T-helper 17 cell (primary cell): ENCODE measurements at places on chromosomes 3 and 15.

DNA sequence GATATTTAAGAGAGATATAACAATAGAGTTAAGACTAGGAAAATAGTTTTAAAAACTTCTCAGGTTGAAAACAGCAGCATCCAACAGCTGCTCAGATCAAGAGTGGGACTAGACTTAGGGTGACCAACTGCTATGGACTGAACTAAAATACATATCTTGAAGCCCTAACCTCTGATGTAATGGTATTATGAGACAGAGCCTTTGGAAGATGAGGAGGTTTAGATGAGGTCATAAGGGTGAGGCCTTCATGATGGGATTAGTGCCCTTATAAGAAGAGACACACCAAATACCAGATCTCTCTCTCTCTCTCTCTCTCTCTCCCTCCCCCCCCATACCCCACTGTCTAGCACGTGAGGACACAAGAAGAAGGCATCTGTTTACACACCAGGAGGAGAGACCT is 37.4 kb upstream of the GALNT15 start:
- DNase-seq: no peak
- H3K4me3 ChIP-seq: no peak overlapping the region
- H3K27ac ChIP-seq: no peak overlapping the region

DNA sequence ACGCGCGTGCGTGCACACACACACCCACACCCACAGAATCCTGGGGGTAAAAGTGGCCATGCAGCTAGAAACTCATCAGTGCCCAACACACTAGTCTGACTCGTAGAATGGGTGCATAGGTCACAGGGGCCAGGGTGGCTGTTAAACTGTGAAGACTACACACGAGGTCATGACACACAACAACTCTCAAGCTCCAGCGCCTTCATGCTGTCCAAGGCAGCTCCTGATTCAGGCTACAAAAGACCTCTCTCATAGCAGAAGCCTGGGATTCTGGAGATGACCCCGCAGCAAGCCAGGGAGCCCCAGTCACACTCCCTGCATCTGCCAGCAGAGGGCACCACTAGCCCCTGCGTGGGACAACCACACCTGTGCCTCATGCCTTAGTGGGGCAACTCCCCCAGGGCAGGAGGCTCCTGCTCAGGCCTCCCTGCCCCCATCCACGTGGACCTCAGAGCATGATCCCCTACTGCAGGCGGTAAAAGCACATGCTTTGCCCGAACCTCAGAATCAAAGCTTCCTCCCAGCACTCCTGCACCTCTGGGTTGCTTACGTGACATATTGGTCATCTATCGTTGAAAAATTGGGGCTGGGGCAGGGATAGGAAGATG is 93.1 kb downstream of the LRIG1 start:
- no peak overlapping the region for H3K4me3 ChIP-seq
- DNase-seq: peak; percentile 53
- H3K27me3 ChIP-seq: no peaks in the 10 kb centered on the region
- H3K36me3 ChIP-seq: peaks cover 2% of the 10 kb centered on the region
- H3K27ac ChIP-seq: peak overlapping the region; percentile 61
- H3K4me1 ChIP-seq: peaks cover 12% of the 10 kb centered on the region

DNA sequence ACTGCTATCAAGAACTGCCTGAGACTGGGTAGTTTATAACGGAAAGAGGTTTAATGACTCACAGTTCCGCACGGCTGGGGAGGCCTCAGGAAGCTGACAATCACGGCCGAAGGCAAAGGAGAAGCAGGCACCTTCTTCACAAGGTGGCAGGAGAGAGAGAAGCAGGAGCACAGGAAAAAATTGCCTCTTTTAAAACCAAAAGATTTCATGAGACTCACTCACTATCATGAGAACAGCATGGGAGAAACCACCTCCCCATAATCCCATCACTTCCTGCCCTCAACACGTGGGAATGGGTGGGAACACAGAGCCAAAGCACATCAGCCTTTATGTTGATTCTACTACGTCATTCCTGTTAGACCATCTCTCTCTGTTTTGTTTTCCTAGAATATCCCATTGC is 650.9 kb upstream of the SEMA6D start:
- H3K4me1 ChIP-seq: no peaks in the 10 kb centered on the region
- H3K27ac ChIP-seq: no peak overlapping the region
- no peaks in the 10 kb centered on the region for H3K36me3 ChIP-seq

DNA sequence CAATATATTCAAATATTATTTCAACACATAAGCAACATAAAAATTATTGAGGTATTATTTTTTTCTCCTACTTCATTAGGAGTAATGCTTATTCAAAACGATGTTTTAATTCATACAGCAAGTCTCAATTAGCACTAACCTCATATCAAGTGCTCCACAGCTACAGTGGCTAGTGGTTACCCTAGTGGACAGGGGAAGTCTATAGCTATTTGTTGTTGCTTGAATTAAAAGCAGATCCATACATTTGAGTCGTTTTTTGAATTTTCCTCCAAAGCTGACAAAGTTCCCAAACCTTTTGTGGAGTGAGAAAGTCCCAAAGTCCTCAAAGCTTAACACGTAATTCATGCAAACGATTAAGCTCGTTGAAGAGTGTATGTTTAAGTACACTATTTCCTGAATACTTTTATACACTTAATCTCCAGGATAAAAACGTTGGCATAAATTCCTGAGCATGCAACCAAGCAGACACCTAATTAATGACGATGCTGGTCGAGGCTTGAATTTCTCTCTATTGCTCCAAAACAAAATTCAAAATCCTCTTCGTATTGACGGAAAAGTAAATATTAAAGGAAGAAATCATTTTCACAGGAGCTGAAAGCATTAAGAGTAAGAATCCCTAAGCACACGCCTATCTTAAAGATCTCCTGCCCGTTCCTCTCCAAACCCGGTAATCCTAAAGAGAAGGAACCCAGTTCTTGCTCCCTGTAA is 985 bp downstream of the VPS13C start:
- no peaks in the 10 kb centered on the region for H3K27me3 ChIP-seq
- H3K4me3 ChIP-seq: peak overlapping the region; percentile 98
- DNase-seq: no peak
- H3K4me1 ChIP-seq: peaks cover 41% of the 10 kb centered on the region
- H3K27ac ChIP-seq: peak overlapping the region; percentile 98
- peaks cover 5% of the 10 kb centered on the region for H3K36me3 ChIP-seq

DNA sequence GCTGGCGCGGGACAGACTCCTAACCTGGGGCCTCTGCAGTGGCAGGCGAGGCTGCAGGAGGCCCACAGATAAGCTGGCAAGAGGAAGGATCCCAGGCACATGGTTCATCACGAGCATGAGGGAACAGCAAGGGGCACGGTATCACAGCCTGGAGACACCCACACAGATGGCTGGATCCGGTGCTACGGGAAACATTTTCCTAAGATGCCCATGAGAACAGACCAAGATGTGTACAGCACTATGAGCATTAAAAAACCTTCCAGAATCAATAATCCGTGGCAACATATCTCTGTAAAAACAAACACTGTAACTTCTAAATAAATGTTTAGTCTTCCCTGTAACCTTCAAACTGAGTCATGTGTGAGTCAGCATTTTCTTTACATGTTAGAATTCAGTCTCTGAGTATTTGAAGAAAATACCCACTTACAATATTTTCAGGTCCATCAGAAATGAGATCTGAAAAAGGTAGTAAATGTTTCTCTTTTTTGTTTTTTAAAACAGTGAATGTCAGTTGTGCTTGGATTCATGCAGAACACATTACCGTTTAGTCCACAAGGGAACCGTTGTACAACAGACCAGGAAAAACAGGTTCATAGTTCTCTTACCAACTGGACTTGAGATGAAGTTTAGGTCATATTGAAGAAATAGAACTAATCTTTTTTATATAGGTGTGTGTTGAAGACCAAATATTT is 75.9 kb downstream of the BOC start:
- peak overlapping the region; percentile 6 for H3K27ac ChIP-seq
- peaks cover 5% of the 10 kb centered on the region for H3K4me1 ChIP-seq
